ENCODE measurements at places on chromosomes 13 and 19.
A peak's percentile ranks its signal among the peaks of the same experiment; 100 is the strongest.

DNA sequence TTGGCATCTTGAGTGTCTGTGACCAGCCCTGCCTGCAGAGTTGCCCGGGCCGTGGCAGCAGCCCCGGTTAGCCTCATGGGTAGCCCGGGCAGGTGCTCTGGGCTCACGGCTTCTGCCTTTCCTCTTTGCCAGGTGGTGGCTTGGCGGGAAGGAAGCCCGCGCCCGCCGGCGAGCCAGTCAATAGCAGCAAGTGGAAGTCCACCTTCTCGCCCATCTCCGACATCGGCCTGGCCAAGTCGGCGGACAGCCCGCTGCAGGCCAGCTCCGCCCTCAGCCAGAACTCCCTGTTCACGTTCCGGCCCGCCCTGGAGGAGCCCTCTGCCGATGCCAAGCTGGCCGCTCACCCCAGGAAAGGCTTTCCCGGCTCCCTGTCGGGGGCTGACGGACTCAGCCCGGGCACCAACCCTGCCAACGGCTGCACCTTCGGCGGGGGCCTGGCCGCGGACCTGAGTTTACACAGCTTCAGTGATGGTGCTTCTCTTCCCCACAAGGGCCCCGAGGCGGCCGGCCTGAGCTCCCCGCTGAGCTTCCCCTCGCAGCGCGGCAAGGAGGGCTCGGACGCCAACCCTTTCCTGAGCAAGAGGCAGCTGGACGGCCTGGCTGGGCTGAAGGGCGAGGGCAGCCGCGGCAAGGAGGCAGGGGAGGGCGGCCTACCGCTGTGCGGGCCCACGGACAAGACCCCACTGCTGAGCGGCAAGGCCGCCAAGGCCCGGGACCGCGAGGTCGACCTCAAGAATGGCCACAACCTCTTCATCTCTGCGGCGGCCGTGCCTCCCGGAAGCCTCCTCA is 9.9 kb downstream of the PLEKHJ1 start:
- DNase-seq, result no peak

DNA sequence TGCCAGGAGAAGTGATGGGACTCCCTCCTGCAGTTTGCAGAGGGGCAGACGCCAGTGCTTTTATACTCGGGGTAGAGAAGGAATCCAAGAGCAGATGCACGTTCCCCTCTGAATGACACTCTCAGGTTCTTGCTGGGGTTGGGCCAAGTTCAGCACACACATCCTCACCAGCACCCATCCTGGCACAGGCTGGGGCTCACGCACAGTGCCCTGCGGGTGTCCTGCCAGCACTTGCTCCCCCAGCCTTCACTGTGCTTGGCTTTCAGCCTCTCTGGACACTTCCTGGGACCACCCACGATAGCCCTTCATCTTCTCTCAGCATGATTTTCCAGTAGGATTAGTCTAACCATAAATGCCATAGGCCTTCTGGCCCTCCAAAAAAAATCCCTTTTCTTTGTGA is 158.6 kb downstream of the ZNF536 start:
- no peak for DNase-seq

DNA sequence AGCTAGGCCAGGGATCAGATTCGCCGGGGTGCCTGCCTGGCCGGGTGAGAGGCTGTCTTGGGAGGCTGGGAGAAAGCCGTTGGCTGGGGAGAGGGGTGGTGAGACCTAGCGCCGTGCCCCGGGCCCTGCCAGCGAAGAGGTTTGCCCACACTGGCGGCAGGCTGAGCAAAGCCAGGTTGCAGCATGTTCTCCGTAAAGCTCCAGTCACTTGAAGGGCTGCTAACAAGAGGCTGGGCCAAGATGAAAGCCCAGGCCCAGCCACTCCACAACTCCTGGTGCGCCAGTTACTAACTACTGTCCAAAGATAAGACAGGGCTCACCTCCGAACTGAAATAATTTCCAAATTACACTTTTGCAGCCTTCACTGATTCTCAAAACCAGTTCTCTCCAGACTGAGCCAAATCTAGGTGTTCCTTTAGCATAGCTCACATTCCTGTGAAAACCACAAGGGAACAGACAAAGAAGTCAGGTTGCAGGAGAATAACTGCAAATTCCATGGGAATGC is 16.3 kb downstream of the ELAVL1 start:
- peak; percentile 19 for DNase-seq

- no peak for DNase-seq
Observed at GRCh38 chr19:47075179-47075810, 26.9 kb upstream of the TMEM160 start.

DNA sequence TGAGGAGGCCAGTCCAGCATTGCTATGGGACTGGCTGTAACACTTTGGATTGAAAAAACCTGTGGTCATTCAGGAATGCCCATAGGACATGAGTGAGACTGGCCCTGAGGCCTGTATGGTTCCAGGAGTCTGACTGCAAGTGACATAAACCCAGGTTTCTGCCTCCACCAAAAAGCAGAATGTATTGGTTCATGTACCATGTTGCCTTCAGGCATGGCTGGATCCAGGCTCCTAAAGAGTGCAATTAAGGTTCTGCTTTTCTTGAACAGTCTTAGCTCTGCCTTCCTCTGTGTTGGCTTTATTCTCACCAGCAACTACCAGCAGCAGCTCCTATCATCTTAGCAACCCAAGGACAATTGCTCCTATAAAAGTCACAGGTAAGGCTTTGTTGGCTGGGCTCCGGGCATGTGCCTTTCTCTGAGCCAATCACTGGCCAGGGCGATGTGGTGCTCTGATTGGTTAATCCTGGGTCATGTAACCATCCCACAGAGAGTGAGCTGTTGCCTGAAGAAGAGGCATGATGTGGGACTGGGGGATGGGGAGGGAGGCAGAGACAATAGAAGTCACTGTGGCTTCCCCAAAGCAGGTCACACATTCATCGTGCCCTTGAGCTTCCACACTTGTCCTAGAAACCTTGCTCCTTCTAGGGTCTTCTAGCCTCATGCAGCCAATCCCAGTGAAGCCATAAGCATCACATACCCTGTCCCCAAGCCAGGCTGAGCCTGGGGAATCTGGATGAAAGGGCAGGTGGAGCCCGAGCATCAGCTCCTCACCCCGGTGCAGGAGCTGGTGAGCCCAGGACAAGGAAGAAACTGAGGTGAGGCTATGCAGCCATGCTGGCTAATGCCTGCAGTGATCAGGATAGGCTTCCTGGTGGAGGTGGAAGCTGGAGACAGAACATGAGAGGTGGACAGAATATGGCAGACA is 123.9 kb downstream of the URI1 start:
- no peak for DNase-seq

GRCh38 chr19:41871573-41872383 is 5.3 kb upstream of the CD79A start:
- DNase-seq, result no peak

DNA sequence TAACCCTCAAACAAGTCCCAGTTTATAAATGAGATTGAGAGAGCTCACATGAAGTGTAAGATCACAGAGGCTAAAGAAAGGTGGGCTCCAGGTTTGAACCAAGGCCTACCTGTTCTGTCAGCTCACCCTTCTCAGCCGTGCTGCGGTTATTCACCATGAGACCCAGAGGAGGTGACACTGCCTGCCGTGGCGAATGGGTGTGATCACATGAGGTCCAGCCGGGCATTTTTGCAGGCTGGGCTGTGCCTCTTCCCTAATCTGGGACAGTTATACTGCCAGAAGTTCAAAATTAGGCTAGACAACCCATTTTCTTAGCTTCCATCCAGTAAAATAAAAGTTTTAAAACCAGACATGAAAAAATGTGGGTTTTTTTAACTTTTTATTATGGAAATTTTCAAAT is 146.8 kb downstream of the FOXO1 start:
- DNase-seq, result no peak

- DNase-seq, result no peak
Observed at GRCh38 chr13:31081316-31081715, 80.4 kb downstream of the HSPH1 start.

DNA sequence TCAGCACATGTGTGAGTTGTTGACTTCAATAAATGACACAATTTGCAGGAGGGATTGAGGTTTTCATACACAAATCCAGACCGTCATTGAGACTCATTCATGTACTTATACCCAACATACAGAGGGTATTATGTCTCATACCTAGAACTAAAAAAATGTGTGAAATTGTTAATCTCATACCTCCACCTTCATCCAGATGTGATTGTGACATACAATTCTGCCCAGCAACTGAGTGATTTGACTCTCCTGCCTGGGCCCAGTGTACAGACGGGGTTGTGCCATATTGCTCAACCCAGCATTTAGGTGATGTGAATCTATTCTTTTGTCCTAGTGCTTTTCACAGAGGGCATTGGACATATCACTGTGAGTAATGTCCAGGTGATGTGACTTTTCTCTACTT is 12.6 kb upstream of the ZNF681 start:
- no peak for DNase-seq

DNA sequence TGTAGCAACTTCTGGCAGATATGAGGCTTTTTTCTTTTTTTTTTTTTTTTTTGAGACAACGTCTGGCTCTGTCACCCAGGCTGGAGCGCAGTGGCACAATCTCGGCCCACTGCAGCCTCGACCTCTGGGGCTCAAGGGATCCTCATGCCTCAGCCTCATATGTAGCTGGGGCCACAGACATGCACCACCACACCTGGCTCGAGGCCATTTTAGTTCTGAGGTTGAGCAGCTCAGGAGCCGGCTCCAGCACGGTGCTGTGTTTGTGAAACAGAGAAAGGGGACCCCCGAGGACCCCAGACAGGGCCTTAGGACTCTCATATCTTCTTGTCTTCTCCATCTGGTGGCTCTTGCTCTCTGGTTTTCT is 3.4 kb upstream of the FLT3LG start:
- DNase-seq, result no peak

DNA sequence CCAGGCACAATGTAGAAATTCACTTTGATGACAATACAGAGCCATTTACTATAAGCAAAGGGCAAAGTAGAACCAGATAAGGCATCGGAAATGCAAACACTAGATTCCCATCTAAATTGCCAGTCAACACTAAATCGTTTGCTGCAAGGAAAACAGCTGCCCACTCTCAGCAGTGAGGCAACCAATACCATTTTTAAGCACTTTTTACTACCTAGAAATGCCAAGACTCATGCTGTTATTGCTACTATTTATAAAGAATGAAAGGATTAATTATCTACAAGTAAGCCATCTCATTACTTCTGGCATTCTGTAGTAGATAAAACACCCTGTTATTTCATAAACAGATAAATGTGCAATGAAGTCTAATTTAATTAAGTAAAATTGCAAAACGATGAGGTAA is 422.0 kb downstream of the FGF14 start:
- DNase-seq, result no peak

GRCh38 chr13:51192348-51192747 is 29.9 kb upstream of the FAM124A start:
- peak; percentile 26 for DNase-seq

- peak; percentile 79 for DNase-seq
Observed at GRCh38 chr13:80338781-80339562, 2.0 kb downstream of the SPRY2 start.

GRCh38 chr19:9295411-9295849 is 14.2 kb downstream of the ZNF699 start:
- peak; percentile 28 for DNase-seq

DNA sequence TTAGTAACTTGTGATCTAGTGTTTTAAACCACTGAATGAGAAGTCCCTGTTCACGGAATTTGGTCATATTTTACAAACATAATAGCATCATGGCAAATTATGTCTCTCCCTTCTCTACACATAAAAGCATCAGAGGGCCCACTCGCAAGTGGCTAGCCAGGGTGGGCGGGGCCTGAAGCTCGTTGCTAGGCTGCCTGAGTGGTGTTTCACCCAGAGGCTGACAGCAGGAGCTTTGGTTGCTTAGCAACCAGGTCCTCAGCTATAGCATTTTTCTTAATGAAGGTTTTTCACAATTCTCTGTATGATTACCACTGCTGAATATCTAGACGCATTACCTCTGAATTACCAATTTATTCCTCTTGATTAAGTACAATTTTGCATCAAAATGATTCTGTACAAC is 126.5 kb downstream of the NALCN start:
- DNase-seq, result peak; percentile 23
